ENCODE measurements at places on chromosomes 3 and 15. TPM values are rescaled to one million over a fixed set of nuclear protein-coding genes. Genes with fewer than 3 reads are reported as not detected.

Gene DCBLD2
- total RNA-seq = 28.5 TPM

Gene LYZL4
- total RNA-seq = not detected

DNA sequence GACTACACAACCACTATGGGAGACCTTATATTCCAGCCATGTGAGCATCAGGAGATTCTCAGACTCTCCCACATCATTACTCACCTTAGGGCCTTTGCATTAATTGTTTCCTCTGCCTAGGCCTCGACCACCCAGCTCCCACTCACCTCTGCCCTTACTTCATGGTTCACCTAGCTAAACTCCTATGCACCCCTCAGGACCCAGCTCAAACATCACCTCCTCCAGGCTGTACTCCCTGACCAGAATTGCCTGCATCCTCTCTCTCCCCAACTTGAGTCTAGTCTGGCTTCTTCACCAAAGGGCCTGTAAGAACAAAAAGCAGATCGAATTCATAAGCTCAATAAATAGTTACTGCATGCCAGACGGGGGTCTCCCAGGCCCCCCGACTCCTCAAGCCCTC lies 53.1 kb upstream of the FAM174B start:
- DNase-seq = no peak

Gene ZNF502
- total RNA-seq = 15.0 TPM

DNA sequence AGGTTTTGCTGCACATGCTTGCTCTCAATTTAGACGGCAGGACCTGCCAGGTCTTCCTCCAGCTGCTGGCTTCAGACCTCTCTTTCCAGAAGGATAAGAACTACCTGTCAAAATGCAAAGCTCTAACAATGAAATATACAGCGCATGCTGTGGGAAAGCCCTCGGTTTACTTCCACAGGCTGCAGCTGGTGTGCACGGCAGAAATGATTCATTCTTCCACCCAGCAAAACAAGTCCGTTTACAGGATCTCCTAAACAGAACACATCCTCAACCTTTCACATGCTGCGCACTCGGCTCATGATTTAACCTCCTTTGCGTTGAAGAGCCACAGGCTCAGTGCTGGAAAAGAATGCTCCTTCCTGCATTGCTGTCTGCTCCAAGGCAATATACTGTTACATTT lies 92.4 kb upstream of the WNT5A start:
- no peak for DNase-seq

DNA sequence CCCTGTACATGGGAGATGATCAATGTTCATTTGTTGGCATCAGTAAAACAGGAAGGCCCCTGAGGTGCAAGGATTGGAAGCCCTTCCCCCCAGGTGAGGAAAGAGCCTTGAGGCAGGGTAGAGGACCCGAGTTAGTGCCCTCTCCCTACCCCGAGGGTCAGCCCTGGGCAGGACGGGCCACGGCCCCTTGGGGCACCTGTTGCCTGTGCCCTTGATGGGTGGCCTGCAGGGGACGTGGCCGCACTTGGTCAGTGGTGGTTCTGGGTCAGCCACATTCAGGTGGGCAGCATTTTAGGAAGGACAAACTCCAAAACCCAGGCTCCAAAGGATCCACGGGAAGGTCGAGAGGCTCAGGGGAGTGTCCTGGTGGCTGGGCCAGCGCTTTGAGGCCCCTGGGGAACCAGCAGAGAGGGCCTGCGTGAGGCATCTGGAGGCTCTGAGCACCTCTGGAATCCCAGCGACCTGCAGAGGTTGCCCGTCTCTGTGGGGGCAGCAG lies 15.8 kb upstream of the RPUSD3 start:
- DNase-seq = no peak

DNA sequence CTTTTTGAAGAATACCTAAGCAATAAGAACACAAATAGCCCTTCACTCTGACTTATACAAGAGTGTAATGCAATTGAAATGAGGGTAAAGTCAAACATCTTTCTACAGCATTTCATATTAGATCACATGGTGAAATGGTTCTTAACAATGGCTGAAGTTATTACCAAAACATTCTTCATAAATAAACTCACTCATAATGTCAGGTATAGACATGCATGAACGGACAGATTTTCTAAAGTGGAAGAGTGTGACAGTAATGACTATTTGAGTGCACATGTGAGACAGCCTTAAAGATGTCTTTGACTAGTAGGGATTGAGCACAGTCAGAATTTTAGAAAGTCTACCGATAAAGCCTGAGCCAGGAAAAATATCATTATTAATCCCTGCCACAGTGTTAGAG lies 471.0 kb downstream of the ZPLD1 start:
- DNase-seq = no peak

GRCh38 chr3:71651625-71652024 lies 68.1 kb upstream of the FOXP1 start:
- no peak for DNase-seq

- DNase-seq = no peak
These were observed 319.8 kb downstream of the IL5RA start for GRCh38 chr3:2790266-2790815.

Gene TIMP4
- 2.5 TPM for total RNA-seq

DNA sequence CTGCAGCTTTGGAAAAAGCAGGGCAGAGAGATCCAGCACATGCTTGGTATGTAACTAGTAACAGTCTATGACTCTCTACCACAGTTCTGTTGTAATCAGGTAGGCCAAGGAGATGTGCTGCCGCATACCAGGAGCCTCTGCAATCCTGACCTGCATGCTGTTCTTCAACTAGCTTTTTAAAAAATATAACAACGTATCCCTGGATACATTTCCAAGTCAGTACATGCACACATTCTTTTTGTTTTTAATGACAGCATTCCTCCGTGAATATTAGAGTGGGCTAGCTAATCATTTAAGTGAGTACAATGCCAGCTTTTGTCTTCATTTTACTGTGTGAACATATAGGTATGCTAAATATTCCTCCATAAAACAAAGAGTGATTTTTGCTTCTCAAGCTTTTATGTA lies 437.8 kb downstream of the RBMS3 start:
- no peak for DNase-seq

GRCh38 chr15:71228403-71228802 lies 113.1 kb downstream of the THSD4 start:
- no peak for DNase-seq

- no peak for DNase-seq
These were observed 26.1 kb upstream of the TM4SF4 start for GRCh38 chr3:149448331-149448831.

Gene RYR3
- total RNA-seq = 15.4 TPM

- DNase-seq = no peak
These were observed 15.3 kb downstream of the FLNB start for GRCh38 chr3:58023531-58023930.

DNA sequence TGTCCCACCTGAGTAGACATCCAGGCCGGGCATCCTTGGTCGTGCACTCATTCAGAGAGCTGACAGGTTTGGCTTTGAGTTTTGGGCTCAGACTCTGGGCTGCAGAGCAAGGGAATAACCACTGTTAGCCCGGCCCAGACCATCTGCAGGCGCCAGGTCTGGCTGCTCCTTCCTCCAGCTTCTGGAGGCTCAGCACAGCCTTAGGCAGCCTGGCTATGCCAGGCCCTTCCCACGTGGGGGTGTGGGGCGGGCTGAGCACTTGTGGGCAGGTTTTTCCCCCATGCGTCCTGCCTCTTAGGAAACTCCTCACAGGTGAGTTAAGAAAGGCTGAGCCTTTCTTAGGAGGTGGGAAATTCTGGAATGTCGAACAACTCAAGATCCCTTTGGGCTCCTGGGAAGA lies 11.2 kb downstream of the PLA2G4B start:
- no peak for DNase-seq

DNA sequence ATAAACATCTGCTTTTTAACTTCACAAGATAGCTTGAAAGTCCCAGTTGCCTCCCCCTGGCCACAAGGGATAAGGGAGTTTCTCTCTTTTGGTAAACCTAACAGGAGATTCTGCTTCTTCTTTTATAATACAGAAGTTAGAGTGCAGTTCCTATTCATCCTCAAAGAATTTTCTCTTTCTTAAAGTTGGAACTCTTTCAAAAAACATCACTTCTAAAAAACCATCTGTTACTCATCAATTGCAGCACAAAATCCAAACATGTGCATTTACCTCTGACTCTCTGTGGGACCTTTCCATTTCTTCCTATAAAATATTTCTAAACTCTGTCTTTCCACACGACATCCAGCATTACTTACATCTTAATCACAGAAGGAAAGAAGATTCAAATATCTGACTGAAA lies 5.1 kb downstream of the DPH6 start:
- no peak for DNase-seq

Gene RLBP1
- total RNA-seq = 2.3 TPM

Gene SLC6A6
- total RNA-seq = 24.8 TPM

DNA sequence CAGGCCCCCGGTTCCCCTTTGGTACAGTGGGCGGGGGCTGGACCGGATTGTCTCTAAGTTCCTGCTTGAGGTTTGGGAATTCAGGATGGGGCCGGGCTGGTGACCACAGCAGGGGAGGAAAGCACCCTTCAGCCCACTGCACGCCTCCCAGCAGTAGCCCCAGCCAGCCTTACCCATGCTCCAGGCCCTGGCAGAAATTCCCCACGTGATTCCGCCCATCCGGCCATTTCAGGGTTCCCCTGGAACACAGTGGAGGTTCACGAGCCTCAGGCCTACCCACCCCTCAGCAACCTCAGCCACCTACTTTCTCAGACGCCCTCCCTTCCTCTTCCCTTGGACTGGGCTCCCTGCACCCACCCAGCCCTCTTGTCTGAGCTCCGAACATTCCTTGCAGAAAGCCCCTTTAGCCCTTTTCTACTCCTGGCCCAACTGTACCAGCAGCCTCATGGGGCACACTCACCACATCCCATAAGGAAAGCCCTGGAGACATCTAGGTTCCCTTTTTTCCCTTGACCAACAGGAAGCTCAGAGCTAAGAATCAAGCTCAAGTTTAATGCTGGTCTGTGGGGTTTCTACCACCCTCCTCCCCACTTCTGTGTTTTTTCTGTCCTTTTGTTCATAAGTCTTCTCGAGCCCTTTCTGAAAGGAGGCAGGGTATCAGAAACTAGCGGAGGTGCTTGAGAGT lies 11.5 kb downstream of the ALS2CL start:
- DNase-seq = no peak

DNA sequence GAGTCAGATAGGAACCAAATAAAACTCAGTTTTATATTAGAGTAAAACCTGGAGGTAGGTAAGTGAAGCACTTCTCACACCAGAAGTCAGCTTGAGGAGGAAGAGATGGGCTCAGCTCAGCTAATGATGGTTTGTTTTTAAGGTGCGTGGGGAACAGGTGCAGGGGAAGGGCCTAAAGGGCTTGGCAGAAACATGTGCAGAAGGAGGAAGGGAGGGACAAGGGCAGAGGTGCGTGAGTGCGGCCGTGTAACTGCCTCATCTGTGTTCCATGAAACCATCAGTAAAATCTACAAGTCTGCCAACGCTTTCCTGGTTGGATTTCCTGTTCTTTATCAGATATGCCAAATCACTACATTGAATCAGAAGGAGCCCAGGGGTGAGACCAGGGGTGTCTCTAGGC lies 19.9 kb downstream of the FYCO1 start:
- no peak for DNase-seq

GRCh38 chr15:40190591-40190990 lies 29.7 kb downstream of the BUB1B start:
- no peak for DNase-seq

DNA sequence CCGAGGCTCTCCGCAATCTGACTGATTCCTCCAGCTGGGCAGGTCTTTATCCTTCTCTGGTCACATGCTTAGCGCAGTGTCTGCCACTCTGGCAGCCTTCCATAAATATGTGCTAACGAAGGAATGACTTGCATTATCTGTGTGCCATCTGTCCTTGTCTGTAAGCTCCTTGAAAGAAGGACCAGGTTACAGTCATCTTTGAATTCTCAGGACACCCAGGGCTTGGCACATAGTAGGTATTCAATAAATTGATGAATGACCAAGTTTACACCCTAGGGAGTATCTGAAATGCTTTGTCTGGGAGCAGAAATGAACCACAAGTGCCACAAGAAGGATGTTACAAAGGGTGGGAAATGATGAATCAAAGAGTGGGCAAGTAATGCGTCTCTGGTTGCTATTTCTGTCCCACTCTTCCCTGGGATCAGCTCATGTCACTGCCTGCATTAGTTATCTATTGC lies 16.5 kb upstream of the FAM3D start:
- no peak for DNase-seq

DNA sequence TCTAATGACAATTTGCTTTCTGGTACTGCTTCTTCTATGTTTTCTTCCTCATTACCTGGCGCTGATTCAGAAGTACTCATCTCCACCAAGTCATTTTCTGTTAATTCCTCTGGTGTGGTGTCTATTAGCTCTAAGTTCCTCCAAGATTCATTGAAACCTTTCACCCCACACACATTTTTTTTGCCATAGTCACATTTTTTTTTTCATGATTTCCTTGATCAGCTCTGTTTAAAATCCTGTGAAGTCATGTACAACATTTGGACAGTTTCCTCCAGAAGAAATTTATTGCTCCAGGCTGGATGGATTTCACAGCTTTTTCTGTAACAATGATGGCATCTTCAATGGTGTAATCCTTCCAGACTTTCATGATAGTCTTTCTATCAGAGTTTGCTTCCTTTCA lies 243.2 kb upstream of the VEPH1 start:
- no peak for DNase-seq

- no peak for DNase-seq
These were observed 379.6 kb downstream of the MECOM start for GRCh38 chr3:169283951-169284350.

DNA sequence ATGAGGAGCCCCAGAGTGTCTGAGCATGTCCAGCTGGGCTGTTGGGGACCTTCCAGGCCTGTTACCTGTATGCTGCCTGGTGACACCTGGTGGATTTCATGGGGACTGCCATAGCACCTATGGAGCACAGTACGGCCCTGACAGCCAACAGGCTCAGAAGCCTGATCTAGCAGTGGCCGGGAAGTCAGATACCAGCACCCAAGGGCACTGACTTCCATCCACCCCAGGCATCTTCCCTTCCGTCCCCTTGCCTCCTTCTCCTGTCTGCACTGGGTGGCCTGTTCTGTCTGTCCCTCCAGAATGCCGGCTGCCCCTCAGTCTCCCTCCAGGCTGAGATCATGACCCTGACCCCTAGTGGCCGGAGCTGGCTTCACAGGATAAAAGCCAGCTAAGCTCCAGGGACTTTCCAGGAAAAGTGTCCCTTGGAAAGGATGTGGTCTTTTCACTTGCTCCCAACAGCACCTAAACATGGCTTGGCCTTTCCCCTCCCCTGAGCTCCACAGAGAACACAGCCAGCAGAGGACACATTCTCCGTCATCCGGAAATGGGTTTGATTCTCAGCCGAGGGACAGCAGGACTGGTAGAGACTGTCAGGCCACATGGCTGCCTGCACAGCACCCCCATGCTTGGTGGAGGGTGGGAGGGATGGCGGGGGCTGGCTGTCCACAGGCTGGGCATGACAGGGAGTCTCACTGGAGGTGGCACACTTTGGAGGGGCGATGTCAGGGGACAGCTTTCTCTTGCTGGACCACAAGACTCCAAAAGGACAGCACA lies 9.5 kb downstream of the RPS17 start:
- no peak for DNase-seq

Data from occipital lobe (tissue), 3 donors.